ENCODE measurements at places on chromosomes 3 and 15.

DNA sequence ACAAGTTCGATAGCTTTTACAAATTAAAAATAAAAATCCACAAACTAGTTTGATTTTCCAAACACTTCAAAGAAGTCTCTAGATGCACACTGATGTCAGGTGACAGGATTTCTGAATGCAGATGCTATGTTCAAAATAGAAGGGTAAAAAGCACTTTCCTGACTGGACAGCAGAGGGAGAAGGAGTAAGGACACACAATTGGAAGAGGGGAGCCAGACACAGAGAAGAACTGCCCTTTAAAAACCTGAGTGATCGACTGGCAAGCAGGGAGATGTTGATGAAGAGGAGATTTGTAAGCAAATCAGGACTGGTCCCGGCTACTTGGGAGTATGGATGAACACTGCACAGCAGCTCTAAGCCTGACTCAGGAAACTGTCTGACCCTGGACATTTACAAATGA lies 612.8 kb downstream of the MAGI1 start:
- H3K4me3 ChIP-seq = no peak overlapping the region
- no peak for DNase-seq
- H3K27ac ChIP-seq = no peak overlapping the region
- no peaks in the 10 kb centered on the region for H3K4me1 ChIP-seq
- H3K36me3 ChIP-seq = peaks cover 22% of the 10 kb centered on the region
- no peaks in the 10 kb centered on the region for H3K27me3 ChIP-seq

GRCh38 chr15:35450492-35450891 lies 95.5 kb downstream of the DPH6 start:
- no peak for DNase-seq
- no peaks in the 10 kb centered on the region for H3K36me3 ChIP-seq
- no peaks in the 10 kb centered on the region for H3K27me3 ChIP-seq
- no peaks in the 10 kb centered on the region for H3K4me1 ChIP-seq
- H3K27ac ChIP-seq = no peak overlapping the region
- H3K4me3 ChIP-seq = no peak overlapping the region

DNA sequence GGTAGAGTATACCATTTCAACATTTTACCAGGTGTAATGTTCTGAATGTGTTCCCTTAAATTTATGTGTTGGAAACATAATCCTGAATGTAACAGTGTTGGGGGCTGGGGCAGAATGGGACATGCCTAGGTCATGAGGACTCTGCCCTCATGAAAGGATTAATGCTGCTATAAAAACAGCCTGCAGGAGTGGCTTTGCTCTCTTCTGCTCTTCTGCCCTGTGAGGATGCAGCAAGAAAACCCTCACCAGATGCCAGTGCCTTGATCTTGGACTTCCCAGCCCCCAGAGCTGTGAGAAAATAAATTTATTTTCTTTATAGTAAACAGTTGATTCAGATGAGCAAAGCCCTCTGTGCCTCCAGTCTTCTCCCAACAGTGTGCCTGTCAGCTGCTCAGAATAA lies 326.0 kb upstream of the ONECUT1 start:
- no peaks in the 10 kb centered on the region for H3K36me3 ChIP-seq
- H3K4me1 ChIP-seq = no peaks in the 10 kb centered on the region
- no peak for DNase-seq
- no peak overlapping the region for H3K27ac ChIP-seq
- H3K4me3 ChIP-seq = no peak overlapping the region

GRCh38 chr3:179450261-179450701 lies 989 bp downstream of the GNB4 start:
- H3K27me3 ChIP-seq = no peaks in the 10 kb centered on the region
- H3K36me3 ChIP-seq = no peaks in the 10 kb centered on the region
- H3K27ac ChIP-seq = peak overlapping the region; percentile 98
- peaks cover 45% of the 10 kb centered on the region for H3K4me1 ChIP-seq

GRCh38 chr15:101458158-101458900 lies 31.2 kb downstream of the PCSK6 start:
- no peak for DNase-seq
- H3K4me1 ChIP-seq = no peaks in the 10 kb centered on the region
- no peak overlapping the region for H3K27ac ChIP-seq
- H3K36me3 ChIP-seq = no peaks in the 10 kb centered on the region
- no peak overlapping the region for H3K4me3 ChIP-seq

DNA sequence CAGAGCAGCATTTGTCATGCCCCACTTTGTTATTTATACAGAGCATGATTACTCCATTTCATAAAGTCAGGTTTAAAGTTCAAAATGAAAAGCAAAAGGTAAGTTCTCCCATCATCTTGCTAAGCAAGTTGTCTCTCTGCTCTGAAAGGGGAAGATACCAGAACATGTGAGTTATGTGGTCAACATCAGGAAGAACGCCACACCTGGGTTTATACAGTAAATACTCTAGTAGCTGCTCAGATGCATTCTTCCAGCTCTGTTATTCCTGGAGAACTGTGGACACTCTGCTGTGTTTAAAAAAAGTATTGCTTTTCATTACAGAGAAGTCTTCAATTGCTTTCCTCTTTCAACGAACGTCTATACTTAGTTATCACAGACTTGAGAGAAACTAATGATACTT lies 145.7 kb downstream of the PLCL2 start:
- no peaks in the 10 kb centered on the region for H3K36me3 ChIP-seq
- H3K27ac ChIP-seq = no peak overlapping the region
- no peak overlapping the region for H3K4me3 ChIP-seq
- H3K27me3 ChIP-seq = no peaks in the 10 kb centered on the region
- no peaks in the 10 kb centered on the region for H3K4me1 ChIP-seq

Measured in tibial artery (tissue), 4 donors.